ENCODE measurements at places on chromosomes 13 and 19.

DNA sequence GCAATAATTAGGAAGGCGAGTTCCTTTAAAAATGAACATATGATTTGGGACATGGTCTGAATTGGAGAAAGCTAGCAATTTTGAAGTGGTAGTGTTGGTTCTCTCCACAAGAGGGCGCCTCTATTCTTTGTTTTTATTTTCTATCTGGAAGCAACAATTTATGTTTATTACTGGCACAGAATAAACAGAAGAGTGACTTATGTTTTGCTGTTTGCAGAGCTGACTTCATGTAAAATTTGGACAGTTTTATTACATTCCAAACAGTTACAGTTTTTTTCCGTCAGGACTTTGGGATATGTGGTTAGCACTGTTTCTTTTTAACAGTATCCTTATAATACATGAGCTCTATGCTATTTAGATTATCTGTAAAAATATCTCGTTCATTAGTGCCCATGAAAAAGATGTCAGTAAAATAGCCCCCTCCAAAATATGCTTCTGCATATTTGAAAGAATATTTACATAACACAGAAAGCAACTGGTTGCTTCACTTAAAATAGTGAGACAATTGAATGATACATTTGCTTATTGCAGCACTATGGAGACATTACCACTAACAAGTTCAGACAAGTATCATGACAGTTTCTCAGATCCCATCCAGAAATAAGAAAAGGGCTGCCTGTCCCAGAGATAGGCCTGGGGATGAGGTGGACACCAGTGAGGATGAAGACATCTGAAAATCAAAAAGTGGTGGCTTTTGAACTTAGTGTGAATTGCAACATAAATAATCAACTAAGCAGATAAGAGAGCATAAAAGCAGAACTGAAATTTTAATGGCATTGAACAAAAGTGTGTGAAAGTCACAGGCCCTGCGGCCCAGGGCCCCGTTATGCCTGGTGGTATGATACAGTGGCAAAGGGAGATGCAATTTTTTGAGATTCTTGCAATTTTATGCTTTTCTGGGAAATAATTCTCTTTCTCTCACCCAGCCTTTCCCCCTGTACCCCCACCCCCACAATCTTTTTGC lies 32.3 kb upstream of the FGF9 start:
- DNase-seq: no peak

DNA sequence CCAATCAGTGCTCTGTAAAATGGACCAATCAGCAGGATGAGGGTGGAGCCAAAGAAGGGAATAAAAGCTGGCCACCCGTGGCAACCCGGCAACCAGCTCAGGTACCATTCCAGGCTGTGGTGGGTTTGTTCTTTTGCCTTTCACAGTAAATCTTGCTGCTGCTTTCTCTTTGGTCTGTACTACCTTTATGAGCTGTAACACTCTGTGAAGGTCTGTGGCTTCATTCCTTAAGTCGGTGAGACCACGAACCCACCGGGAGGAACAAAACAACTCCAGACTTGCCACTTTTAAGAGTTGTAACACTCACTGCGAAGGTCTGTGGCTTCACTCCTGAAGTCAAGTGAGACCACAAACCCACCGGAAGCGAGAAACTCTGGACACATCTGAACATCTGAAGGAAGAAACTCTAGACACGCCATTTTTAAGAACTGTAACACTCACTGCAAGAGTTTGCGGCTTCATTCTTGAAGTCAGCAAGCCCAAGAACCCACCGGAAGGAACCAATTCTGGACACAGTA lies 16.5 kb upstream of the SPACA6 start:
- DNase-seq: no peak

- no peak for DNase-seq
Observed at GRCh38 chr13:33727297-33728083, 90.5 kb upstream of the RFC3 start.

- no peak for DNase-seq
Observed at GRCh38 chr13:89751432-89751930, 1596.0 kb upstream of the MIR17HG start.

DNA sequence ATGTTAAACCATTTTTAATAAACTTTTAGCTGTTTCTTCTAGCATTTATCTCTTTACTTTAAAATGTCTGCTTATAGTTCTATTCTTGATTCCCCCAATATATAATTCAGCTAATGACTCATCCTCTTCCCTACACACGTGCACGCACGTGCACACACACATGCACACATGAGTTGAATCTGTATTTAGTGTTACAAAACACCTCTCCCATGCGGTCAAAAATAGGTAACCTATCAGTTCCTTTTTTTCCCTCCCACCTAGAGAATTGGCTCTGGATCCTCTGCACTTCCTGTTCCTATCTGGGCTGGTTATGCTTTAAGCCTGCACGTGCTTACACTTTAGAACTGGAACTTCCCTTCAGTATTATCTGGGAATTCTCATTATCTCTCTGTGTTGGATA lies 144.1 kb downstream of the PAN3 start:
- no peak for DNase-seq

- no peak for DNase-seq
Observed at GRCh38 chr19:33814181-33815165, 17.8 kb downstream of the KCTD15 start.

DNA sequence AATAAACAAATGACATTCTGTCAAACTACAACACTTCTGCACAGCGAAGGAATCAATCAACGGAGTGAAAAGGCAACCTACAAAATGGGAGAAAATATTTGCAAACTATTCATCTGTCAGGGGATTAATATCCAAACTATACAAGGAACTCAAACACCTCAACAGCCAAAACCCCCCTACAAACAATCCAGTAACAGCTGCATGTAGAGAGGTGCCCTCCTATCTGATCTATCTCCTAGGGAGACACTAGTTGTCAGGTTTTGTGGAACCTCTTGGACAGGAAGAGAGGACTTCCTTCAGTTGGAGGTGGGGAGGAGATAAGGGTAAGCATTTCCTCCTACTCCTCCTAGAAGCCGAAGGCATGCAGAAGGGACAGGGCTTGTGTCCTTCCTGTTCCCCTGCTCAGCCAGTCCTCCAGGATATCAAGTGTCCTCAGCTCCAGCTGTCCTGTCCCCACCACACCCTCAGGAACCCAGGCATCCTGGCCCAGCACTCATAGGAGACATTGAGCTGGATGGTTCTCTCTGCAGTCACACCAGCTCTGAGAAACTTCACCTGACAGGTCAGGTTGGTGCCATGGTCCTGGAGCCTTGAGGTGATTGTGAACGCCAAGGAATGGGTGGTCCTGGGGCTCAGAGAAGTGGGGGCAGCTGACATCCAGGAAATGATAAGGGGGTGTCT lies 9.8 kb upstream of the SIGLEC8 start:
- no peak for DNase-seq

DNA sequence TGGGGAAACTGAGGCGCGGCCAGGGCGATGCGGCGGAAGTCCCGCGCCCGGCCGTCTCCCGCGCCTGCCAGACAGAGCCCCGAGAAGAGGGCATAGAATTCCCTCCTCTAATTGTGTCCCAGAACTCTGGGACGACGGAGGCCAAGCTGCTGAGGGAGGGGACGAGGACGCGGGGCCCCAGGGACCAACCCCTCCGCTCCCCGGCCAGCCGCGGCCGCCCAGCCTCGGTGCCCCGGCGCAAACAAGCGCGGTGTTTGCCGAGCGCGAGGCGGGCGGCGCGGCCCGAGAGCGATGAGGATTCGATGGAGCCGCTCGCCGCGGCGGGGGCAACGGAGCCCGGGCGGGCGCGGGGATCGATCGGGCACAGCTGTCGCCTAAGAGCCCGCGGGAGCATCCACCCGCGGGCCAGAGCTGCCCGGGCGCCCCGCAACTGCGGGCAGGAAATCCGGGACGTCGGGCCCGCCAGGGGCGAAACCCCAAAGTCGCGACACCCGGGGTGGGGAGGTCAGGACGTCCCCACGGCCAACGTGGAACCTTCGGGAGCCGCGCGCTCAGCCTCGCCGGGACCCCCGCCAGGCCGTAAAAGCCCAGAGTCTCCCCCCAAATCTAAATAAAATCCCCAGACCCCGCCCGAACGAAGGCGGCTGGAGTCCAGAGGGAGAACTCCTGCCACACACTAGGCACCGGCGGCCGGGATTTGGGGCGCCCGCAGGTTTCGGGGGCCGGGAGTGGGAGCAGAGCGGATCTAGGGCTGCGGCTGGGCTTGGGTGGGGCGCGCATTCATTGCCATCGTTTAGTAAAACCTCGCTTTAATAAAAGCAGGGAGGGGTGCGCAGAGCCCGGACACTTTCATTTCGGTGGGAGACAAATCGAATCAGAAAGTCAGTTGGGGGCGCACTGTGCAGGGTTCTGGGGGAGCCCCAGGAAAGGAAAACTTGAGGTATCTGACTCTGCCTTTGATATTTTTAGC lies 3.6 kb upstream of the ONECUT3 start:
- DNase-seq: no peak

DNA sequence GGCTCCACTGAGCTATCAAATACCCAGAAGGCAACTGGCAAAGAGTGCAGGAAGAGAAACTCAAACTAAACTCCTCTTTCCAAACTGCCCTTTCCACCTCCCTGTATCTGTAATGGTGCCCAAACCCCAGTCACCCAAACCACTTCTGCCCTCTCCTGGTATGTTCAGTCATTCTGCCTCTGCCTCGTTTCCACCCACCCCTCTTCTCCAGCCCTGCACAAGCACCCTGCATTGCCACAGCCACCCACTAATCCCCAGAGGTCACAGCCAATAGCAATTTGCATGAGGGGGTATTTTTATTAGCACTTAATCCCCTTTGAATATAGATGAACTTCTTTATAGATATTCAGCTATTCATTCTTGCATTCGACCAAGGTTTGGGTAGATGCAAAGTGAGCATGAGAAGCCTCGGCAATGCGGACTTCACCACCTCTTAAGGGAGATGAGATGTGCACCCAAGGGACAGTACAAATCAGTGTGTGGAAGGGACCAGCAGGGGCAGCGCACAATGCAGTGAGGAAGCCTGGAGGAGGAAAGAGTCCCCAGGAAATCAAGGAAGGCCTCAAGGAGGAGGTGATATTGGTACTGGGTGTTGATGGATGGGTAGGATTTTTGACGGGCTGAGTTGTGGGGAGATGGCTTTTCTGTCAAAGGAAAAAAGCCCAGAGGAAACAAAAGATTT lies 12.4 kb downstream of the TMEM272 start:
- no peak for DNase-seq

Measured in stimulated activated CD8-positive, alpha-beta memory T cell treated with anti-CD3 and anti-CD28 coated beads, Interleukin-15, amount 100 ng/mL, for 24 hours (primary cell).